Activated CD8-positive, alpha-beta memory T cell treated with anti-CD3 and anti-CD28 coated beads for 1 hour (primary cell): ENCODE measurements at places on chromosomes 16 and 17.

DNA sequence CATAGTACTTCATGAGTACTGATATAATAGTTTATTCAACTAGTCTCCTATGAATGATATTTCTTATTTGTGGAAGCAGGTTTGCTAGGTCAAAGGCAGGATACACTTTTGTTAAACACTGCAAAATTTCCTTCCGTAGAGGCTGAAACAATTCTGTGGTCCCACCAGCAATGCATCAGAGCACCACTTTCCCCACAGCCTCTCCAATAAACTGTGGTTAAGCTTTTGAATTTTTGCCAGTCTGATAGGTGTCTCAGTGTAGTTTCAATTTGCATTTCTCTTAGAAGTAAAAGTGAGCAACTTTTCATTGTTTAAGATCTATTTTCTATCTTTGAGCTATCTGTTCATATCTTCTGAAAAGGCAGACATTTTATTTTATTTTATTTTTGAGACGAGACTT lies 36.4 kb upstream of the CORO6 start:
- no peak for DNase-seq

DNA sequence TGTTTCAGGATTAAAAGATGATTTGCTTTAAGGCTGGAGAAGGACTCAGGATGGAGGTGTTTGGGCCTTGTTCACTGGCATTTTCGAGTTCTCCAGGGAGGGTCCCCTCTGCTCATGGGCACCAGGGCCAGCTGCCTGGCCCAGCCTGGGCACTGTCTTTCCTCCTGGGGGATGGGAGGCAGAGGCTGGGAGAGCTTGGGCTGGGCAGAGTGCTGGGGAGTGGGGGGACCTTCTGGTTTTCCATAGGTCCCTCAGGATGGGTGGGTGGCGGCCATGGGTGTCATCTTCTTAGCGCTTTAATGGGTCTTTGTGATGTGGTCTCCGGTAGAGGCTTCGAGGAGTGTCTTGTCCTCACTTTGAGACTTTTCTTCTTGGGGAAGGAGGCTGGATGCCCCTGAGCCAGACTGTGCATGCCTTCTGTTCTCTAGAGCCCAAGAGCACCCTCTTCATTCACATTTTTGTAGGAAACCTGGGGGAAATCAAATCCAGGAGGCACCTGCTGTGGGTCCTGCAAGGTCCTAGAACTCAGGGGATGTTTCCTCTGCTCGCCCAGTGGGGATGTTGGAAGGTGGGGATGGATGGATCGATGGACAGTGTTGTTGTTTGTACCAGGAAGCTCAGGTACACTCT lies 5.7 kb downstream of the NKD1 start:
- no peak for DNase-seq

DNA sequence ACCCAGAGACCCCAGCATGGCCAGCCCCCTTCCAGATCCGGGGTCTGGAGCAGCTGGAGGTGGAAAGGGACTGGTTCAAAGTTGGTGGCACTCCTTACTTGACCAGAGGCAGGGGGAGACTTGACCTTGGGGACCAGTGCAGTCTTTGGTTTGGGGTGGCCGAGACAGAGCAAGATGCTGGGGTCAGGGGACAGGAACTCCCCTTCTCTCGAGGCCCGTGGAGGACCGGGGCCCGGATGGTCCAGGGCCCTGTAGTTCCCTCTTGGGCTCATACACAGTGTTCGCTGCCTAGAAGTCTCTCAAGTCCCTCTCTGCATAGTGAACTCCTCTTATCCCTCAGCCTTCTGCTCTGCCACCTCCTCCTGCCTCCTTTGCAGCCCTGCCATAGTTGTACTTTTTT lies 601 bp upstream of the PRSS33 start:
- no peak for DNase-seq

DNA sequence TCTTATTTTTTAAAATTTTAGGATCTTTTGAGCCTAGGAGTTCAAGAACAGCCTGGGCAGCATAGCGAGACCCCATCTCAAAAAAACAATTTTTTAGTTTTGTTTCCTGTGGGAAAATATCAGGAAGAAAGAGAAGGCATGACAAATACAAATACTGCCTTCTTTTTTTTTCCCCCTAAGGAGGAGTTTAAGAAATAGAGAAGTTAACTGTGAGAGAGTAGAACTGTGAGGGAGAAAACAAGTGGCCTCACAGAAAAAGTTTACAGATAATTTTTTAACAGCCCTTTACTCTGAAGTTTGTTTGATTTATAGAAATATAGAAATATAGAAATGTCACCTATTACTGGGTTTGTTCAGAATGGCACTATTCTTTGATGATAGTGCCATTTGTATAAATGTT lies 21.1 kb downstream of the TTYH2 start:
- DNase-seq = no peak

DNA sequence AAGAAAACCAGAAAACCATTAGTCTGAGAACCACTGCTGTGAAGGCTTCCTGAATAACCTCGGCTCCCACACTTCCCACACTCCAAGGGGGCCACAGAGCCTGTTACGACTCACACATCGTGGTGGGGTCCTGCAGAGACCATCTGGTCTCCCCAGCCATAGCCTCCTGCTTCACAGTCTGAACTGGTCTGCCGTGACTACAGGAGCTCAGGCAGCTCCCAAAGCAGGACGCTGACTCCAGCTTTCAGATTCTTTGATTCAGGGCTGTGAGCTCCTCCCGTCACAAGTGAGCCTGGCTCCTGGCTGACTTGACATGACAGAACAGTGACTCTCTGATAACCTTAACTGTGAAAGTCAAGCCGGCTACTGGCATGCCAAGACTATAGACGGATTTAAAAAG lies 37.8 kb downstream of the CYB5D2 start:
- no peak for DNase-seq

DNA sequence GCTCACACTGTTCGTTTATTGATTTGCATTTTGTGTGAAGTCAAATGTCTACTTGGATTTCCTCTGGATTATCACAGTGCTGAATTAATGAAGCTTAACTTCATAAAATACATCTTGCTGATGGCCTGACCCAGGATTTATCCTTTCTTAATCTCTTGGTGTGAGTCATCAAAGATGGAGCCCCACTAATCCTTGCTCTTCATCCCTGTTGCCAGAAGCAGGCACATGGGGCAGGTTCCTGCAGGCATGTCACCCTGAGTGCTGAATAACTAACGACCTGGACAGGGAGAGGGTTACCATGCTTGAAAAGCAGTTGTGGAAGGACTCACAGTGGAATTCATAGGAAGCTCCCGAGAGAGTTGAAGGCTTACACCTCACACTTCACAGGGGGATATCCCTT lies 56.0 kb upstream of the FA2H start:
- no peak for DNase-seq

- peak; percentile 63 for DNase-seq
Measured at GRCh38 chr16:30472328-30472942, at the start of gene ITGAL. Gene ITGAL, plus strand, starts transcription at chr16:30472742. Its CDS starts 96 bp downstream, at chr16:30472838.

DNA sequence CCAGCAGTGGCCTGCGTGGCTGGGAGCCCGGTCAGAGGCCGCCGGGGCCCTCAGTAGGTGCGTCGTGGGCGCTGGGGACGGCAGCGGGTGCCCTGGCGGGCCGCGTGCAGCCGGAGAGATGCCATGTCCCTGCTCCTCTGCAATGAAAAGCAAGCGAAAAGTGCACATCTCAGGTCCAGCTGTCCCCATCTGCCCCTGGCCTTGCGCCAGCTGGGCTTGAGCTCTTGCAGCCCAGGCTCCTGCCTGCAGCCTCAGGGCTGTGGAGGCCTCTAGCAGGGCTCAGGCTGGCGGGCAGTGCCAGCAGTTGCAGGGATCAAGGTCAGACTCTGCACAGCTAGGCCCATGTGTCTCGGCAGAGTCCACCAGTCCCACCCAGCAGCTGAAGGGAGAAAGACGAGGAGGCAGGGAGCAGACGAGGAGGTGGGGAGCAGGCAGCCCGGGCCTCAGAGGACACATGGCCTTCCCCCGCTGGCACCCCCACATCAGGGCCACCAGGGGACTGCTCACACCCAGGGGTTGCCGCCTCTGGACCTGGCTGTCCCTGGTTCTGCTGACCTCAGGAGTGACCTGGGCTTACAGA lies 11.2 kb downstream of the SLC16A3 start:
- no peak for DNase-seq

DNA sequence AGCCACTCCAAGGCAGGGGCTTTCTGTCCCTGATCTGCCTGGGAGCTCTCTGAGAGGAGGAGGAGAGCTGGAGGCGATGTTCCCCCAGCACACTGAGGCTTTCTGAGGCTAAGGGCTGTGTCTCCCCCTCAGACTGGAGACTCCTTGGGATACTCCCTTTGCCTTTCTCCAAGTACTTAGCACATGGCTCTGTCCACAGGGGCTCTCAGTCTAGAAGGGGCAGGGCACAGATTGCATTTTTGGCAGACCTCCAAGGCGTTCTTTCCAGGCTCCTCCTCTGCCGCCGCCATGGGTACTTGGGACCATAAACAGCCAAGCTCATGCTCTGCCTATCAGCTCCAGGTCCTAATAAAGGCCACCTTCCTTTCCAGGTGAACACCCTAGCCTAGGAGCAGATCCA lies 1.8 kb upstream of the GIP start:
- DNase-seq = no peak

GRCh38 chr16:81212830-81213465 lies 25.5 kb upstream of the BCO1 start:
- no peak for DNase-seq

- DNase-seq = no peak
Measured at GRCh38 chr17:17055286-17056155, 13.3 kb downstream of the MPRIP start.

- DNase-seq = no peak
Measured at GRCh38 chr16:67149276-67150046, 1.3 kb downstream of the B3GNT9 start.

GRCh38 chr17:7711051-7711755 lies 6.2 kb downstream of the EFNB3 start:
- DNase-seq = no peak

DNA sequence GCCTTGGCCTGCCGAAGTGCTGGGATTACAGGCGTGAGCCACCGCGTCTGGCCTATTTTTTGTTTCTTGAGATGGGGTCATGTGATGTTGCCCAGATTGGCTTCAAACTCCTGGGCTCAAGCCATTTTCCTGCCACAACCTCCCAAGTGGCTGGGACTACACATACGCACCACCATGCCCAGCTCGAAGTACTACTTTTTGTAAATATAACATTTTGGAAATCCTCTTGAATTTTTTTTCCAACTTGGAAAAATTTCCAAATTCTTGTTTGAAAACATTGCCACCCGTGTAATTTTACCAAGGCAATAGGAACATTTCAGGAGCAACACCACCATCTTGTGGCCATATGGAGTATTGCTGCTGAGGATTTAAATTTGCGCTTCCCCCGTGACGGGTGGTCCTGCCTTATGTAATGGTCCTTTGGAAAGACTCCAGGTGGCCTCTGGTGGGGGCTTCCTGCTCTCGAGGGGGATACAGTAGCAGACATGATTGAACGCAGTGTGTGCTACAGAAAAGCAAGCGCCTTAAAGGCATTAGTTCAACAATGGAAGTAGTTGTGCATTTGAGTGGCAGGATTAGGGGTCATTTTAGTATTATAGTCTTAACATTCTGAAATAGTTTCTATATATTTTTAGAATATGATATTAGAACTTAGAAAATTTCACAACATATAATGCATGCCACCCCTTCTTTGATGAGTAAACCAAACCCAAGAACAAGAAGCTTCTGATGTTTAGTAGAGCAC lies 8.0 kb downstream of the FLYWCH1 start:
- no peak for DNase-seq
